Suppressor macrophage treated with lipopolysaccharide for 1 hour (primary cell): ENCODE measurements at places on chromosomes 13 and 19.

DNA sequence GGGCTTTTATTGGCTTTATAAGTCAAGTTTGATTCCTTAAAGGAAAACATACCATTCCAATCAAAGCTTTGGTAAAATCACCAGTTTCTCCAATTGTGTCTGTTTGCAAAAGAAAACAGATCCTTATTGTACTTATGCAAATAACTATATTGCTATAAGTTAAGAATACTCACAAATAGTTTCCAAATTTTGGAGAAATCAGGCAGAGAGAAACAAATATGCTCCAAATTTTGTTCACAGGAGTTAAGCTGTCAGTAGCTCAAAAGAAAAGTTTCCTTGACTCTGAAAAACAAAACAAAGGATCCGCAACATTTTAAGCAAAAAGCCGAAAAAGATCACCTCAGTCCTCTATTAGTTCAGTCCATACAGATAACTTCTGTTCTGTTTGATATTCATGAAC lies 19.2 kb upstream of the IGFL4 start:
- no peak for DNase-seq

- peak; percentile 50 for DNase-seq
These were observed 706 bp upstream of the DNAJC3 start for GRCh38 chr13:95676105-95676761.

DNA sequence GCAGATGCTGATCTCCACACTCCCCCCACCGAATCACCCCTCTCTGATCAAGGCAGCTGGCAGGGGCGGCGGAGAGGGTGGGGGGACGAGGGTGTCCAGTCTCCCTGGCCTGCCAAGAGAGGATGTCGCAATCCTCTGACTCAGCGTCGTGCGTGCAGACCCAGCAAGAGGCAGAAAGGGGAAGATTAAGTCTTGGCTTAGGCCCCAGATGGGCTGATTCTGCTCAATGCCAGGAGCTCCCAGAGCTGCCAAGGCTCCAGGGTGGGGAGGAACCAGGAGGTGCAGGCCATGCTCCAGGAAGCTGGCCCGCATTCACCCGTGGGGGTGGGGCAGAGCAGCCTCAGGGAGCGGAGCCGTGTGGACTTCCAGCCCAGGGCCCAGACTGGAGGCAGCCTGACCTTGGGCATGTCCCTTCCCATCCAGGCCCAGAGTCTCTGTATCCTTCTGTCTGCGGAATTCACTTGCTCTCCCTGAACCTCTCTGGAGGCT lies 6.6 kb upstream of the BCL3 start:
- peak; percentile 99 for DNase-seq

GRCh38 chr19:24048261-24048660 lies 38.7 kb upstream of the ZNF254 start:
- no peak for DNase-seq

DNA sequence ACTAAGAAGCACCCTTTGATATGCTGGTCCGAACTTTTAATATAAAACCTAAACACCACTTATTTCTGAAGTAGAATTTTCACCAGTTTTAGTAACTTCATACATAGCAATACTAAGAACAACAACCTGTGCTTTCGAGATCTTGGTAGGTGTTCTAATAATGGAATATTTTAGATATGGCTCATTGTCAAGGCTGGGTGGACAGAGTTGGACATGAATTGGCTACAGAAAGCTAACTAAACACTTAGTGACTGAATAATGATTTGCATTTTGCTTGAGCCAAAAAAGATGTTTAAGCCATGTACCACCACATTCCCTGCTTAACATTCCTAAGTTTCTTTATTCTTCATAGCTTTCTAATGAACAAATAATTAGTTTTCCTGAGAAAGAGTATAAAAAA lies 344.3 kb upstream of the SGCG start:
- no peak for DNase-seq

DNA sequence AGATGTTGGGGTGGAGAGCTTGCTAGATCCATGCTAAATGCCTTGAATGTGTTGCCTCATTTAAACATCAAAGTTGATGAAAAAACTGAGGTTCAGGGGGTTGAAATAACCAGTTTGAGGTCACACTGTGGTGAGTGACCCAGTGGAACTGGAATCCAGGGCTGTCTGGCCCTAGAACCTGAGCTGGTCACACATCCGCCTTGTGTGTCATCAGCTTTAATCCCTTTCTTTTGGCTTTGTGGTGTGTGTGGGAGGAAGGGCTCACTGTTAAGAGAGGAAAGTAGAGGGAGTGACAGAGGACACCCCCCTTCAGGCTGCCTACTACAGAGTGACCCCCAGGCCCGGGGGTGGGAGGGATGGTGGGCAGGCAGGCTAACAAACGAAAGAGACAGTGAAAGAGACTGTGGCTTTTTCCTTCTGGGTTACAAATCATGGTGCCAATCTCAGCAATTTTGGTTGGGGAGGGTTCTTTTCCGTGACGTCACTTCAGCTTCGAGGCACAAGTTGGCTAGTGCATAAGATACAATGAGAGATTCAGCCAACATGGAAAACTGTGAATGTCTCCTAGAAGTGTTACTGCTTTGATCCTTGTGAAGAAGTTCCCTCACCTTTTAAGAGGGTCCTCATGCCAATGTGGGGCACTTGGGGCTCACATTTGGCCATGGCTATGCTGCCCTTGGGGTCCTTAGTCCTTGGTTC lies 164.9 kb downstream of the DLEU7 start:
- DNase-seq, result peak; percentile 3

GRCh38 chr13:30711837-30712236 lies 23.5 kb upstream of the ALOX5AP start:
- no peak for DNase-seq

DNA sequence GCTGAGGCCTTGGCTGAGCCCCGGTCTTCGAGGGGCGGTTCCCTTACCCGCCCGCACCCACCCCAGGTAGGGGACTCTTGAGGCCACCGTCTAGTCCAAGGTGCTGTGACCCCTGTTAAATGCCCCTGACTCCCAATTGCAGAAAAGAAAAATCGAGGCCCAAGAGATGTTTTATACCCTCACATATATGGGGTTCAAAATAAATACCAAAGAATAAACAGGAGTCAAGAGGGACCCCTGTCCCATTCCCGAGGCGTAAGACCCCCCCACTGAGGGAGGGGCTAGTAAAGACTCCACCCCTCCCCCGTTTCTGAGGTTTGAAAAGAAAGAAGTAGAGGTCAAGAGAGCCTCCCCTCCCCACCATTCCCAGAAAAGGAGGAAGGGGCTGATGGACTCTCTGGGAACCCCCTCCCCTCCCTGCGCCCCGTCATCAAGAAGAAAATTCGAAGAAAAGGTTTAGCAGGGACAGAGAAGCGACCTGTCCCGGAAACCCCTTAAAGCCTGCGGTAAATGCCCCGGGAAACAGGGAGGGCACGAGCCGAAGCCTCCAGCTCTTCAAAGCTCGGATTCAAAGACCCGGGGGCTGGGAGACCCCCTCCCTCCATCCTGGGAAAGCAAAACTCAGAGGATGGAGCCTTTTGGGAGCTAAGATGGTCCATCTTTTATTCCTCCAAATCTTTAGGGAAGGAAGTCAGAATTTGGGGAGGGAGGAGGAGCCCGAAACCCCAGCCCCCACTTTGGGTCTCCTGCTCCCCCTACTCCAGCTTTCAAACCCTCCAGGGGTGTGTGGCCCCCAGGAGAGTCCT lies 755 bp upstream of the RAB3A start:
- DNase-seq, result peak; percentile 26

DNA sequence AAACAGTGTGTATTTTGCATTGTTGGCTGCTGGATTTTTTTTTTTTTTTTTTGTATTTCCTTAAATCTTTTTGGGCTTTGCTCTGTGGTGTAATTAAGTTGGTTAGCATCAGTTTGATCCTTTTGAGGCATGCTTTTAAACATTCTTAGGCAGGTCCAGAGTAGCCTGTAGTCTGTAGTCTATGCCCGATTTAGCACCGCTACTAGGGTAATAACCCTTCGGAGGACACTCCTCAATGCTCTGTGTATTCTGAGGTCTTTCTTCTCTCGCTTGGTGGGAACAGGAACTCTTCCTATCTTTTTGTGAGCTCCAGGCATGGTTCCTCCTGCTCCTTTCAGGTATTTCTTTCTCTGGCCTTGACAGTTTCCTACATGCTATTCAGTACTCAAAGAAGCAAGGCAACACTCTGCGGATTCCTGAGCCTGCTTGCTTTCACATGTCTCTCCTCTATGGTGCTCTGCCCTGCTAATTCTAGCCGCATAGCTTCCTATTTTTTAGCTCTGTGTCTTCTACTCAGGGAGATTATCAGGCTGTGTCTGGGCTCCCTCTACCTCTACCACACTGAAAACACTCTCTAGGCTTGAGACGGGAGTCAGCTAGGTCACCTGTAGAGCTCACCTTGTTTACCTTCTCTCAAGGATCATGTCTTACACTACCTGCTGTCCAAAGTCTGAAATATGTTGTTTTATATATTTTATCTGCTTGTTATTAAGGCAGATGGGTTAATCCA lies 195.1 kb downstream of the NDFIP2 start:
- no peak for DNase-seq
